ENCODE measurements at places on chromosomes 11 and 22. TPM values are rescaled to one million over a fixed set of nuclear protein-coding genes. Genes with fewer than 3 reads are reported as not detected.

The NXPE4 gene
- not detected for total RNA-seq

The GGTLC2 gene
- not detected for total RNA-seq

The UPK3A gene
- total RNA-seq = 0.37 TPM

The PLAAT4 gene
- total RNA-seq = 80.8 TPM

The SULT4A1 gene
- not detected for total RNA-seq

The ZP1 gene
- not detected for total RNA-seq

The GRM5 gene
- total RNA-seq = not detected

The MICAL3 gene
- 37.0 TPM for total RNA-seq

The SAA4 gene
- total RNA-seq = not detected

The KRTAP5-2 gene
- not detected for total RNA-seq

The PGA5 gene
- total RNA-seq = not detected

The CREB3L1 gene
- total RNA-seq = not detected

DNA sequence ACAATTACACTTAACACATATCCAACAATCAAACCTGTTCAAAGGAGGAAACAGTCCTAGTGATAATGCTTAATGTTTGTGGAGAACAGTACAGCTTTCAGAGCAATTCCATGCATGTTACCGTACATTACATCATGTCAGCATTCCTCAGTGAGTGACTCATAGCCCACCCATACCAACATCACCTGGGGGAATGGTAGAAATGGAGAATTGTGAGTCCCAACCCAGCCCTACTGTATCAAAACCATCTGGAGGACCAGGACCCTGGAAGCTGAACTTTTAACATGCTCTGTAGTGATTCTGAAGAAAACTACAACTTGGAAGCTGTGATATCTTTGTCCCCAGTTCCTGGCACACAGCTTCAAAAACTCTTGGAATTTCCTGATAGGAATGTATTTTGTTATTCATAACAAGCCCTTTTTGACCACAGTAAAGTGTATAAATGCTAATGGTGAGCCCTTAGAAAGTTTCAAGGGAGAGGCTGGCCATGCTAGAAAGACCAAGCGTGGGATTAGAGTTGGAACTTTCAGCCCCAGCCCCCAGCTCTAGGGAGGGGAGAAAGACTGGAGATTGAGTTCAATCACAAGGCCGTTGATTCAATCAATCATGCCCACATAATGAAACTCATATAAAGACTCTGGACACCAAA lies 301.1 kb downstream of the BUD13 start:
- no peaks in the 10 kb centered on the region for H3K4me1 ChIP-seq
- H3K27ac ChIP-seq = no peak overlapping the region
- H3K4me3 ChIP-seq = no peak overlapping the region
- H3K36me3 ChIP-seq = peaks cover 3% of the 10 kb centered on the region
- DNase-seq = no peak

DNA sequence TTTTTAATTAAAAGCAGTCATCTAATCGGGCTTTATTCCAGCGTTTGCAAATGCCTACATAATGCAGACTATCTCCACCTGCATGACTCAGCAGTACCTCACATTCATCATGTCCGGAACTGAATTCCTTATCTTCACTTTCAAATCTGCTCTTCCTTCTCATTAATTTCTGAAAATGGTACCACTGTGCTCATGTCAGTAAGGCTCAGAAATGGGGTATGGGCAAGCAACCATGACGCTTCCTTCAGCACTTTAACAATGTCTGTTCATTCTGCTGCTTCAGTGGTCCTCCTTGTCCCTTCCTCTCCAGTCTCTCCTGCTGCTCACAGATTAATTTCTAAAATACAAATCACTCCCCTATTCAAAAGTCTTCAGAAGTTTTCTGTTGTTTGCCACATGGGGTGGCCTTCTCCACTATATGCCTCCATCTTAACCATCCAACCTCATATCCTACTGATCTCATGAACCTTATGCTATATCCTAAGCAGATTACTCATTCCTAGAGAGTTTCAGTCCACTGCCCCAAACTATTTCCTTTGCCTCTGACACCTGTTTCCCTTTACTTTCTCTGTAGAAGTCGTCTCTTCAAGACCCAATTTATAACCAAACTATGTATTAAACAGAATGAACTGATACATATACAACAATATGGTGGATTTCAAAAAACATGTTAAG lies 7.0 kb downstream of the GTF2H1 start:
- DNase-seq = no peak
- peak overlapping the region; percentile 99 for H3K27ac ChIP-seq
- H3K27me3 ChIP-seq = no peaks in the 10 kb centered on the region
- peak overlapping the region; percentile 67 for H3K4me3 ChIP-seq
- H3K4me1 ChIP-seq = peaks cover 48% of the 10 kb centered on the region

- no peak overlapping the region for H3K4me3 ChIP-seq
- peaks cover 2% of the 10 kb centered on the region for H3K36me3 ChIP-seq
- DNase-seq = no peak
- H3K27me3 ChIP-seq = peaks cover 50% of the 10 kb centered on the region
These were observed 42.9 kb downstream of the C11orf91 start for GRCh38 chr11:33657757-33658156.

GRCh38 chr11:28038775-28039174 lies 69.2 kb downstream of the KIF18A start:
- no peaks in the 10 kb centered on the region for H3K36me3 ChIP-seq
- H3K4me3 ChIP-seq = no peak overlapping the region

DNA sequence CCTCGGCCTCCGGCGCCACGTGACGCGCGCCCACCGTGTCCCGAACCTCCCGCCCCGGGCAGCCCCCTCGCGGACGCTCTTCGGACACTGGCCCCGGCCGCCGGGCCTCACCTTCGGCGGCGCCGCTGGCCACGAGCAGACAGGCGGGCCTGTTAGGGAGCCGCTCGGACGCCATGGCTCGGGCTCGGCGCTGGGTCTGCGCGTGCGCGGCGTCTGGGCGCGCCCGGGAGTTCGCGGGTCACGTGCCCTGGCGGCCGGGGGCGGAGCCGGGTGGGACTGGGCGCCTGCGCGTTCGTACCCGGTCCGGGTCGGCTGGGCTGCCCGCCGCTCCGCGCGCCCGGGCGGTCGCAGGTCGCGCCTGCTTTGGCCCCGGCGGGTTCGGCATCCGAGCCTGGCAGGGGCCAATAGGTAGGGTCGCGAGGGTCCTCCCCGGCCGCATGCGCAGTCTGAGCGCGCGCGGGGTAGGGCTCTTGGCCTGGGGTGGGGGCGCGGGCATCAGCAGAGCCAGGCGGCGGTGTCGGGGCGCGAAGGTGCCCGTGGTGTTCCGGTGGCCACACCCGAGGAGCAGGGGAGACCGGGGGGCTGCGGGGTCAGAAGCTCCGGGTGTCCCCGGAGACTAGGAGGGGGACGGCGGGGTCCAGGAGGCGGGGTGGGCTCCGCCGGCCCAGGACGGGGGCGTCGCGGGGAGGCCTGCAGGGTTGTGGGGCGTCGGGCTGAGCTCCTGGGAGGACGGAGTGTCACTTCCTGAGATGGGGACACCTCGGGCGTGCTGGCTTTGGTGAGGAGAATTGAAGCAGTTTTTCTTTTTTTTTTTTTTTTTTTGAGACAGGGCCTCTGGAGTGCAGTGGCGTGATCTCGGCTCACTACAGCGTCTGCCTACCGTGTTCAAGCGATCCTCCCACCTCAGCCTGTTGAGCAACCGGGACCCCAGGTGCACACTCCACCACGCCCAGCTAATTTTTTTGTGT lies at the start of gene GATD1:
GATD1 (minus strand) TSS at position 200 of the 968 bp plus-strand sequence; CDS start at position 175, 25 bp downstream.
- peaks cover 8% of the 10 kb centered on the region for H3K4me1 ChIP-seq
- peak within 1 kb of the TSS; percentile 49 for H3K27ac ChIP-seq
- no peaks in the 10 kb centered on the region for H3K36me3 ChIP-seq
- DNase-seq = peak; percentile 92
- H3K27me3 ChIP-seq = no peaks in the 10 kb centered on the region

- no peak overlapping the region for H3K4me3 ChIP-seq
- H3K27me3 ChIP-seq = no peaks in the 10 kb centered on the region
- H3K4me1 ChIP-seq = peaks cover 17% of the 10 kb centered on the region
- H3K27ac ChIP-seq = peak overlapping the region; percentile 24
- no peak for DNase-seq
- H3K36me3 ChIP-seq = peaks cover 8% of the 10 kb centered on the region
These were observed 52.0 kb downstream of the RELT start for GRCh38 chr11:73428227-73428626.

DNA sequence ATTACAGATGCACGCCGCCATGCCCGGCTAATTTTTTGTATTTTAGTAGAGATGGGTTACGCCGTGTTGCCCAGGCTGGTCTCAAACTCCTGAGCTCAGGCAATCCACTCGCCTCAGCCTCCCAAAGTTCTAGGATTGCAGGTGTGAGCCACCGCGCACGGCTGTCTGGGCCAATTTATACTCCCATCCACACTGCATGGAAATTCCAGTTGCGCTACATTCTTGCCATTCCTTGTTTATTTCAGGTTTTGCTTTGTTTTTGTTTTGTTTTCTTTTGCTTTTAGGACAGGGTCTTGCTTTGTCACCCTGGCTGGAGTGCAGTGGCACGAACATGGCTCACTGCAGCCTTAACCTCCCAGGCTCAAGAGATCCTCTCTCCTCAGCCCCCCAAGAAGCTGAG lies 11.0 kb upstream of the CAPRIN1 start:
- DNase-seq = no peak
- H3K27me3 ChIP-seq = peaks cover 26% of the 10 kb centered on the region
- H3K4me3 ChIP-seq = no peak overlapping the region
- H3K36me3 ChIP-seq = peaks cover 5% of the 10 kb centered on the region
- H3K27ac ChIP-seq = no peak overlapping the region

DNA sequence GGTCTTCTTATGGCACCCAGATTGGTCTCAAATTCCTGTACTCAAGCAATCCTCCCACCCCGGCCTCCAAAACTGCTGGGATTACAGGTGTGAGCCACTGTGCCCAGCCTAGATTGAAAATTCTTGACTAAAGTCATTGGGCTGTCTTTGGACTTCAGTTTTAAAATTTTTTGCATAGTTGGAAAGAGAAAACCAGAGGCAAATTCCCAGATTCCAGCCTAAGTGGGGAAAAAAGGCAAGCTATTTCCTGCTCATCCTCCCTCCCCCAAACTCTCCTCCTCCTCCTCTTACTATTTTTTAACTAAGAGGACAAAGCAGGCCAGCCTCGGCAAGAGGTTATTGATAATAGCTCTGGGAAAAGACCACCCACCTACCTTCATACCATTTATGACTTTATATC lies 78.6 kb upstream of the CLMP start:
- no peak overlapping the region for H3K27ac ChIP-seq
- H3K27me3 ChIP-seq = peaks cover 11% of the 10 kb centered on the region
- no peak for DNase-seq
- no peaks in the 10 kb centered on the region for H3K36me3 ChIP-seq

DNA sequence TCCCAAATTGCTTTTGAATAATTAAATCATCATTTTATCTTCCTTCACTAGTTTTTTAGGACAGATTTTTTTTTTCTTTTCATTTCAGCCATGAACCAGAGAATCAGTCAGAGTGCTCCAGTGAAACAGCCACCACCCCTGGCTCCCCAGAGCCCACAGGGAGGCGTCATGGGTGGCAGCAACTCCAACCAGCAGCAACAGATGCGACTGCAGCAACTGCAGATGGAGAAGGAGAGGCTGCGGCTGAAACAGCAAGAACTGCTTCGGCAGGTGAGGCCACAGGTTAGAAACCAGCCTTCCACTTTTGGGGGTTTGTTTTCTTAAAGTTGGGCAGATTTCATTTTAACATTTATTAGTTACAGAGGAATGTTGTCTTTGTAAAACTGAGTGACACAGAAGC lies 95.6 kb downstream of the YAP1 start:
- H3K27me3 ChIP-seq = peaks cover 41% of the 10 kb centered on the region
- H3K4me3 ChIP-seq = no peak overlapping the region
- H3K27ac ChIP-seq = no peak overlapping the region
- no peak for DNase-seq
- no peaks in the 10 kb centered on the region for H3K36me3 ChIP-seq

DNA sequence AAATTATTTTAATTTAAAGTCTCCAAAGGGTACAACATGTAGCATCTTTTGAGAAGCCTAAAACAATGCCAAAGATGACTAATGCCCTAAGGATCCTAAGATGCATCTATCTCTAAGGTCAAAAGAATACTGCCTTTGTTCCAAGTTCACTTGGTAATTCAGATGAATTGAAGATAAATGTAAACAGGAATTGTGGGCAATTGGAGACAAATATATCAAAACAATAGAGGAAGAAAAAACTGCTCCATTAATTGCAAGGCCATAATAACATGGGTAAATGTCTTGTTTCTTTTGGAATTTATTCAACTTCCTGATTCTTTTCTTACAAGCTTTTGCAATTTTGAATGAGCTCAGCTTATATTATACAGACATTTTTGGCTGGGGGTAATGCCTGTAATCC lies 338.6 kb downstream of the TTC28 start:
- H3K27ac ChIP-seq = no peak overlapping the region
- H3K4me1 ChIP-seq = no peaks in the 10 kb centered on the region
- H3K27me3 ChIP-seq = peaks cover 40% of the 10 kb centered on the region
- H3K4me3 ChIP-seq = no peak overlapping the region

GRCh38 chr11:63762654-63763495 lies 5.7 kb downstream of the ZFTA start:
- no peak for DNase-seq
- H3K4me1 ChIP-seq = peaks cover 8% of the 10 kb centered on the region
- peaks cover 5% of the 10 kb centered on the region for H3K36me3 ChIP-seq
- H3K4me3 ChIP-seq = no peak overlapping the region

- H3K36me3 ChIP-seq = no peaks in the 10 kb centered on the region
- H3K4me1 ChIP-seq = peaks cover 29% of the 10 kb centered on the region
- H3K27me3 ChIP-seq = no peaks in the 10 kb centered on the region
- peak within 1 kb of the TSS; percentile 88 for H3K27ac ChIP-seq
These were observed at the start of gene NAGA for GRCh38 chr22:42070517-42071422. NAGA (minus strand) TSS chr22:42070812; CDS start chr22:42070297, 515 bp downstream.

- H3K4me1 ChIP-seq = peaks cover 10% of the 10 kb centered on the region
- DNase-seq = no peak
- peaks cover 4% of the 10 kb centered on the region for H3K36me3 ChIP-seq
- H3K27me3 ChIP-seq = no peaks in the 10 kb centered on the region
These were observed 674 bp upstream of the BAIAP2L2 start for GRCh38 chr22:38110863-38111852.

DNA sequence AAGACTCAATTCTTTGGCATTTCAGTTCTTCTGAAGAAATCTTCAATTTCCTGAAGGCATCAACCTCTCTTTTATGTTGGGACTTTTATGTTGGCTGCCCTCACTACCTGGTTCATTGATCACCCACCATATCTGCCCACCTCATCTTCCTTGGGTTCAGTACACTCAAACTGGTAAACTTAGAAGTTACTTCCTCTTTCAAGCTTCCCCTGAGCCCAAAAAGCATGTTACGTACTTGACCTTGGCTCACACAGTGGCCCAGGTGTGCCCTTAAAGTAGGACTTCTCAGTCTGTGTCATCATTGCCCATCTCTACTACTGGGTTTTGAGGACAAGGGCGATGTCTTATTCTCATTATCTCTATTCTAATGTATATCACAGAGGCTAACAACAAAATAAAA lies 86.1 kb downstream of the GRIA4 start:
- H3K4me1 ChIP-seq = no peaks in the 10 kb centered on the region
- DNase-seq = no peak
- H3K27me3 ChIP-seq = peaks cover 14% of the 10 kb centered on the region
- no peaks in the 10 kb centered on the region for H3K36me3 ChIP-seq

GRCh38 chr11:34640050-34640923 lies 19.4 kb downstream of the EHF start:
- H3K36me3 ChIP-seq = no peaks in the 10 kb centered on the region
- DNase-seq = no peak
- H3K27ac ChIP-seq = no peak overlapping the region
- H3K4me3 ChIP-seq = no peak overlapping the region
- H3K27me3 ChIP-seq = peaks cover 24% of the 10 kb centered on the region
- no peaks in the 10 kb centered on the region for H3K4me1 ChIP-seq

GRCh38 chr11:105000167-105000566 lies 22.8 kb downstream of the CASP5 start:
- no peak overlapping the region for H3K4me3 ChIP-seq
- H3K36me3 ChIP-seq = no peaks in the 10 kb centered on the region
- no peaks in the 10 kb centered on the region for H3K27me3 ChIP-seq

- no peak overlapping the region for H3K4me3 ChIP-seq
- no peak for DNase-seq
- H3K27ac ChIP-seq = peak overlapping the region; percentile 34
- peaks cover 13% of the 10 kb centered on the region for H3K4me1 ChIP-seq
These were observed 48.2 kb downstream of the ALG9 start for GRCh38 chr11:111823131-111823530.

All from T-helper 17 cell (primary cell).